GM12878 (cell line): ENCODE measurements at places on chromosomes 16 and 17. TPM values are rescaled to one million over a fixed set of nuclear protein-coding genes. Genes with fewer than 3 reads are reported as not detected.

FCSK gene
- 17.6 and 18.7 TPM in 2 replicates for total RNA-seq

CLEC18A gene
- 0.21 and 0.26 TPM in 2 replicates for total RNA-seq

PCGF2 gene
- 35.6 and 40.4 TPM in 2 replicates for total RNA-seq

TEKT3 gene
- not detected in 2 replicates for total RNA-seq

CCDC144A gene
- total RNA-seq, result 0.92 and 1.3 TPM in 2 replicates

DNA sequence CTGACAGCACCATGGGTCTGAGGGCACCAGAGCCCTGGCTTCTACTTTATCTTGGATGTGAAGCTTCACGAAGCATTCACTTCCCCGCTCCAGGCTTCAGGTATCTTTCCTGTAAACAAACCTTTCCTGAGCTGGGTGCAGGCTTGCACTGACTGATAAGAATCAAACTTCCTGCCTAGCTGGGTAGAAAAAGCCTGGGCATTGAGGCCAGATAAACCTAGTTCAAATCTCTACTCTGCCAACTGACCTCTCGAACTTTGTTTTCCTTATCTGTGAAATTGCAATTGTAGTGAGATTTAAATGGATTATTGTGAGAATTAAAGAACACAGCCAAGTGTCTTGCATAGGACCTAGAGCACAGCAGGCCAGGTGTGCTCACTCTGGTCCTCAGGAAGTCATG, 2.9 kb upstream of the TMEM208 start:
- H3K27me3 ChIP-seq, result no peaks in the 10 kb centered on the region
- no peak overlapping the region for H3K4me3 ChIP-seq
- DNase-seq, result no peak
- H3K36me3 ChIP-seq, result no peaks in the 10 kb centered on the region

DNA sequence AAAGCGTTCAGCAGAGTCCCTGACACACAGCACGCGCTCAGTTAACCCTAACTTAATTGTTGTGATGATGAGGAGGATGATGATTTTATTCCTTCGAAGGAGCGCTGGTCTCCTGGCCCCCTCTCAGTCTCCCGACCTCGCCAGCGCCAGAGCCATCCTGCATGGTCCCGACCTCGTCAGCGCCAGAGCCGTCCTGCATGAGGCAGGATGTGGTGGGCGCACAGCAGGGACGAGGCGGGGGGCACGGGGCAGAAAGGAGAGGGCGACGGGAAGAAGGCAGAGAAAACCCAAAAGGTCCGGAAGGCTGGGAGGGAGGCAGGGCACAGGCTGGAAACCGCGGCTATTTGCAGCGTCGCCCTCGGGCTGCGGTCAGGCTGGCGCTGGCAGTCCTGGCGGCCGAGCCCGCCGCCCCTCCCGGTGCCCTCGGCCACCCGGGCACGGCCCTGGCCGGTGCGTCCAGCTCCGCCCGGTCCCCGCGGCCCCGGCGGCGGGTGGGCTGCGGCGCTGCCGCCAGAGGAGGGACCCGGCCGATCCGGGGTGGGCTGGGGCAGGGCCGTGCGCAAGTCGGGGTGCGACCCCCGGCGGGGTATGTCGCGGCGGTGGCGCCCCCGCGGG, 3.0 kb upstream of the TAC4 start:
- no peaks in the 10 kb centered on the region for H3K4me1 ChIP-seq
- no peaks in the 10 kb centered on the region; the same call in 1 of the 2 replicates for H3K27me3 ChIP-seq
- peak overlapping the region; percentile 70 for H3K4me3 ChIP-seq

DNA sequence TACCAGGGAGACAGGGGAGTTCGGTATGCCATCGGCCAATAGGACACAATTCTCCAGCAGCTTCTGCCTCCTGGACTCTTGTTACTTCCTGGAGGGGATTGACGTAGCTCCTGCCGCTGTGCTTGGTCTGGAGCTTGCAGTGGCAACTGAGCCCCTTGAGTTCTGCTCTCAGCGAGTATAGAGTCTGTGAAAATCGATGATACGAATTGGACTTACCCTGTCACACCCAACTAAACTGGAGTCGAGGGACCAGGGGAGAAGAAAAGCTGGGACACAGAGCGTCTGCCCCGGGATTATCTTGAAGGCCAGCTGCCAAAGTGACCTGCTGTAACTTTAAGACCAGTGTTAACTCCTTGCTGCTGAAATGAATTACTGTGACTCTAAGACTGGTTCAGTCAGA, 22.2 kb downstream of the SEC14L1 start:
- peaks cover 6% of the 10 kb centered on the region for H3K36me3 ChIP-seq
- H3K4me1 ChIP-seq, result peaks cover 14% of the 10 kb centered on the region
- no peak overlapping the region for H3K4me3 ChIP-seq
- no peak overlapping the region for H3K27ac ChIP-seq
- H3K27me3 ChIP-seq, result no peaks in the 10 kb centered on the region

DNA sequence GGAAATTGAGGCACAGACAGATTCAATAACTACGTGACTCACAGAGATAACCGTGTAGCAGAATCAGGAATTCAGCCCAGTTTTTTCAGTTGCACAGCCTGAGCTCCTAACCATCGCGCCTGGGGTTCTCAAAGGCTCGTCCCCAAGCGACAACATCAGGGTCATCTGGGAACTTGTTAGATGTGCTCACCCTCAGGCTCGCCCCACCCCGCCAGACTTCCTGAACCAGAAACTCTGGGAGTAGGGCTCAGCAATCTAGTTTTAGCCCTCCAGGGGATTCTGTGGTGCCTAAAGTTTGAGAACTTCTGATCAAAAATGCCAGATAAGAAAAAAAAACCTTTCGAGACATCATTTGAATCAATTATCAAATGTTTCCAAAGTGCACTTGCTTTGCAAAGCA, 559.8 kb downstream of the WWOX start:
- H3K36me3 ChIP-seq, result no peaks in the 10 kb centered on the region
- H3K27me3 ChIP-seq, result no peaks in the 10 kb centered on the region
- H3K27ac ChIP-seq, result no peak overlapping the region
- H3K4me3 ChIP-seq, result no peak overlapping the region

GRCh38 chr17:34817252-34818035, 143.8 kb downstream of the CCT6B start:
- H3K4me3 ChIP-seq, result no peak overlapping the region
- H3K27ac ChIP-seq, result no peak overlapping the region
- no peak for DNase-seq
- H3K36me3 ChIP-seq, result no peaks in the 10 kb centered on the region
- no peaks in the 10 kb centered on the region for H3K4me1 ChIP-seq
- no peaks in the 10 kb centered on the region; the same call in 1 of the 2 replicates for H3K27me3 ChIP-seq
